Osteocyte (in vitro differentiated cells): ENCODE measurements at places on chromosomes 11 and 22. TPM values are rescaled to one million over a fixed set of nuclear protein-coding genes. Genes with fewer than 3 reads are reported as not detected.

DNA sequence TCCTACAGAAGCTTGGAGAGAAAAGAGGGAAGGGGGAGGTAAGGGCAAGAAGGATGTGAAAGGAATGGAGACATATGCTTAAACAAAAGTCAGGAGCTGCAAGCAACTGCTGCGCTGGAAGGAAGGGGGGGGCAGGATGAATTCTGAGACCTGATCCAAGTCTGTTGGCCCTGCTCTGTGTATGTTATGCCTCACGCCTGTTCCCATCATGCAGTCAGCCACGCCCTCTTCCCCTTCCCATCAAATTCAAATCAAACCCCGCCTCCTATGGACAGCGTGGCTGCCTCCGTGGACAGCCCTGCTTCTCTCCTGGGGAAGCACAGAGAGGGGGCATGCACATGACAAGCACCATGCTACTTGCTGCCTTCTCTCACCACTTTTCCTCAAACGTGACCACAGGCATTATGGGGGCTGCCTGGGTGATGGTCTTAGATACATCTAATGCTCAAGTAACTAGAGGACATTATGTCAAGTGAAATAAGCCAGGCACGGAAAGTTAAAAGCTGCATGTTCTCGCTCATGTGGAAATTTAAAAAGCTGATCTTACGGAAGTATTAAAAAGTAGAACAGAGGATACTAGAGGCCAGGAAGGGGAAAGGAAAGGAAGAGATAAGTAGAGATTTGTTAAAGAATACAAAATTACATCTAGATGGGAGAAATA, 45.8 kb upstream of the CYP2D6 start:
- H3K27me3 ChIP-seq = no peaks in the 10 kb centered on the region
- DNase-seq = no peak
- peaks cover 15% of the 10 kb centered on the region for H3K36me3 ChIP-seq
- no peak overlapping the region for H3K4me3 ChIP-seq

DNA sequence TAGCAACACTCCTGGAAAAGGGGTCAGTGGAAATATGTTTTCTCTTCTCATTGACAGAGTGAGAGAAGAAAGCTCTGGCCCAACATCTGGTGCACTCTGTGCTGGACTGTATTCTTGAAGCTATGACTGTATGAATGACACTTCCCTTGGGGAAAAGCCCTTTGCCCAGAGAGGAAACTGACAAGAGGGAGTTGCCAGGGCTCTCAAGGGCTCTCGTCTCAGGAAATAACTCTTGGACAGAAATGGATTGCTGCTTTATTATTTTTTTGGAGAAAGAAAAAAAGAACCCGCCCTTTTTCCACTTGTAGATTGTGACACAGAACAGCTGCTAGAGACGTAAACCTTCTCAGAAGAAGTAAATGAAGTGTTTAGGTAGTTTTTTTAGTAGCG, 11.4 kb downstream of the ETS1 start:
- H3K27ac ChIP-seq = peak overlapping the region; percentile 80
- no peak for DNase-seq
- peaks cover 25% of the 10 kb centered on the region for H3K4me1 ChIP-seq
- no peak overlapping the region for H3K4me3 ChIP-seq
- no peaks in the 10 kb centered on the region for H3K27me3 ChIP-seq

GRCh38 chr22:25353516-25354445, 134.3 kb downstream of the CRYBB2 start:
- DNase-seq = no peak
- H3K4me3 ChIP-seq = no peak overlapping the region
- H3K27ac ChIP-seq = no peak overlapping the region
- no peaks in the 10 kb centered on the region for H3K27me3 ChIP-seq
- H3K4me1 ChIP-seq = peaks cover 8% of the 10 kb centered on the region

DNA sequence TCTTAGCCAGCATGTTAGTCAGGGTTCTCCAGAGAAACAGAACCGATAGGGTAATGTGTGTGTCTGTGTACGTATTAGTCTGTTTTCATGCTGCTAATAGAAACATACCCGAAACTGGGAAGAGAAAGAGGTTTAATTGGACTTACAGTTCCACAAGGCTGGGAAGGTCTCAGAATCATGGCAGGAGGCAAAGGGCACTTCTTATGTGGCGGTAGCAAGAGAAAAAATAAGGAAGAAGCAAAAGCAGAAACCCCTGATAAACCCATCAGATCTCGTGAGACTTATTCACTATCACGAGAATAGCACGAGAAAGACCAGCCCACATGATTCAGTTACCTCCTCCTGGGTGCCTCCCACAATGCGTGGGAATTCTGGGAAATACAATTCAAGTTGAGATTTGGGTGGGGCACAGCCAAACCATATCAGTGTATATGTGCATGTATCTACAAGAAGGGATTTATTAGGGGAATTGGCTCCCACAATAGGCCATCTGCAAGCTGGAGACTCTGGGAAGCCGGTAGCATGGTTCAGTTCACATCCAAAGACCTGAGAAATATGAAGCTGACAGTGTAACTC, 173.7 kb upstream of the NECTIN1 start:
- no peak overlapping the region for H3K27ac ChIP-seq
- H3K36me3 ChIP-seq = no peaks in the 10 kb centered on the region
- no peaks in the 10 kb centered on the region for H3K4me1 ChIP-seq
- DNase-seq = no peak
- peaks cover 22% of the 10 kb centered on the region for H3K27me3 ChIP-seq

DNA sequence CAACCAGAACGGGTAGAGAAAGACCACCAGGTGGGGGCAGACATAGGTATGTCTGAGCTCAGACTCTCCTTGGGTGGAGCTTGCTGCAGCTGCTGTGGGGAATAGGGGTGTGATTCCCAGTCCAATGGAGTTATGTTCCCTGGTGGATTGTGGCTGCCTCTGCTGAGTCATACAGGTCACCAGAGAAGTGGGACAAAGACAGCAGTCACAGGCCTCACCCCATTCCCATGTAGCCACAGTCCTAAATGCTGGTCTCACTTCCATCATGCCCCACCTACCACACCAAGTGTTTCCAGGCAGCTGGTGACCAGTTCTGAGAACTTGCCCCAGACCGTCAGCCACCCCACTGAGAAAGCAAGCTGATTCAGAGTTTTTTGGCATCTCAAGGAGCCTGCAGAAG, 17.5 kb downstream of the OR52E5 start:
- no peak overlapping the region for H3K27ac ChIP-seq
- no peaks in the 10 kb centered on the region for H3K36me3 ChIP-seq
- no peaks in the 10 kb centered on the region for H3K27me3 ChIP-seq
- no peak overlapping the region for H3K4me3 ChIP-seq

DNA sequence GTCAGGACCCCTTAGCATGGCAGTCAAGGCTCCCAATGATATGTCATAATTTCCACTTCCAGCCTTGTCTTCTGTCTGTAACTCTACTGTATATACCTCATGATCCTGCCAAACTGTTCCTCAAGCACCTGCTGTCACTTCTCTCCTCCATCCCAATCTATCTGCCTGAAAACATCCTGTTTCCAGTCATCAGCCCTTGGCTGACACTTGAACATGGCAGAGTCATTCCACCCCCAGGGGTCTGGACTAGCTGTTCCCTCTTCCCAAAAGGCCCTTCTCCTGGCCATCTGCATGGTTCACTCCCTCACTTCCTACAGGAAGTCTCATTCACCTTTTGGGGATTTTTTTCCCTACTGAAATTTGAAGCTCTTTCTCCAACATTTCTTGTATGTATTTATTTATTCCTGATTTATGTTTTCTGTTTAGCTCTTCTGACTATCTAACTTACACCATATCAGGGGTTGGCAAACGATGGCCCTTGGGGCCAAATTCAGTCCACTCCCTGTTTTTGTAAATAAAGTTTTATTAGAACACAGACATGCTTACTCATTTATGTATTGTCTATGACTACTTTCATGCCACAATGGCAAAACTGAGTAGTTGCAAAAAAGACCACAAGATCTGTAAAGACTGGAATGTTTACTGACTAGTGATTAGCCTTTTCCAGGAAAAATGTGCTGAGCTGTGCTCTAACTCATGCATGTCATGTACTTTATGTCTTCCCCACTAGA, 278.4 kb downstream of the KIRREL3 start:
- no peak overlapping the region for H3K4me3 ChIP-seq
- H3K36me3 ChIP-seq = no peaks in the 10 kb centered on the region
- no peaks in the 10 kb centered on the region for H3K27me3 ChIP-seq
- no peak for DNase-seq

- DNase-seq = no peak
- H3K36me3 ChIP-seq = no peaks in the 10 kb centered on the region
- H3K27ac ChIP-seq = no peak overlapping the region
- no peak overlapping the region for H3K4me3 ChIP-seq
Measured at GRCh38 chr11:111148953-111149352, 96.6 kb upstream of the POU2AF2 start.

PVALB gene
- total RNA-seq = 0.94 TPM in 1 of 2 replicates, not detected in the other

C22orf31 gene
- not detected in 2 replicates for total RNA-seq
